A549 treated with CORT108297 at 1 μM for 4 hours (cell line): ENCODE measurements at places on chromosomes 6 and 20. TPM values are rescaled to one million over a fixed set of nuclear protein-coding genes. Genes with fewer than 3 reads are reported as not detected.

MYB gene
- total RNA-seq, result 0.49 to 1.1 TPM (median 0.89 TPM) in 5 replicates

GABRR1 gene
- total RNA-seq, result not detected in 5 replicates

RMND1 gene
- total RNA-seq, result 12.2 to 13.8 TPM (median 12.3 TPM) in 5 replicates

EEF1A2 gene
- 141 to 180 TPM (median 158 TPM) in 5 replicates for total RNA-seq

MMP24 gene
- 16.9 to 23.3 TPM (median 20.2 TPM) in 5 replicates for total RNA-seq
